Activated CD8-positive, alpha-beta memory T cell treated with anti-CD3 and anti-CD28 coated beads for 24 hours (primary cell): ENCODE measurements at places on chromosomes 2 and 18.

GRCh38 chr2:154394600-154394999 lies 303.9 kb upstream of the KCNJ3 start:
- DNase-seq: no peak

GRCh38 chr2:52145005-52145404 lies 1113.1 kb upstream of the NRXN1 start:
- no peak for DNase-seq

- DNase-seq: no peak
Observed at GRCh38 chr2:164642268-164642667, 21.0 kb upstream of the GRB14 start.

GRCh38 chr2:71602581-71602980 lies 149.2 kb downstream of the DYSF start:
- no peak for DNase-seq

GRCh38 chr2:101433465-101433864 lies 41.4 kb downstream of the RFX8 start:
- DNase-seq: no peak

- no peak for DNase-seq
Observed at GRCh38 chr2:509888-510287, 167.3 kb downstream of the TMEM18 start.

DNA sequence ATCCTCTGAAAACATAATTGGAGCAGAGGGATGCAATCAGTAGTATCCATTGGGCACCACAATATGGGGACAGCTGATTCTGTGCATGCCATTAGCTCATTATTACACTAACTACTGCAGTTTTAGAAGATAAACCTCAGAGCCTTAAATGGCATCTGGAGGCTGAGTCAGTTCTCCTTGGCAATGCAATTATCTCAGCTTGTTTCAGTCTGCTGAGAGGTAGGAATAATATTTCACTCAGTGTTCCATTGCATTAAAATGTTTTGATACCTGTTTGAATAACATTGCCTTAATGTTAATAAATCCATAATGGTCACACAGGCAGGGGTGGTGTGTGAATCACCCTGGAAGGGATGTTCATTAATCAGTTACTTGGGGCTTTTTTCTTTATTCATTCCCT lies 309.6 kb downstream of the LRRTM1 start:
- DNase-seq: no peak

- no peak for DNase-seq
Observed at GRCh38 chr2:71735676-71736075, 282.3 kb downstream of the DYSF start.

DNA sequence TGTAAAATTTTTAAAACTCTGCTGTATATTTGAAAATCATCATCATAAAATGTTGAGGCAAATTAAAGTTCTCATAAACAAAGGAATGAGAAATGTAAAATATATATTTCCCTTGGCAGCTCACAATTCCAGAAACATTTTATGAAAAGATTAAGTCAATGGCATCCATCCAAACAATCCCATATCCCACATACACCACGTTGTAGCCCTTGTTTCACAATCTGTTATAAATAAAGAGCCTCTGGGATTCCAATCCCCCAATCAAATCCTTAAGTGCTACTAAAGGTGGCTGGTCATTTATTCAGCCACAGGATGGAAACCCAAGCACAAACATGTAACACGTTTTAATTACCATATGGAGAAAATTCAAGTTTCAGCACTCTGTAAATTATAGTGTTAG lies 51.7 kb downstream of the GFPT1 start:
- no peak for DNase-seq

GRCh38 chr2:60042023-60042422 lies 511.4 kb downstream of the BCL11A start:
- no peak for DNase-seq

DNA sequence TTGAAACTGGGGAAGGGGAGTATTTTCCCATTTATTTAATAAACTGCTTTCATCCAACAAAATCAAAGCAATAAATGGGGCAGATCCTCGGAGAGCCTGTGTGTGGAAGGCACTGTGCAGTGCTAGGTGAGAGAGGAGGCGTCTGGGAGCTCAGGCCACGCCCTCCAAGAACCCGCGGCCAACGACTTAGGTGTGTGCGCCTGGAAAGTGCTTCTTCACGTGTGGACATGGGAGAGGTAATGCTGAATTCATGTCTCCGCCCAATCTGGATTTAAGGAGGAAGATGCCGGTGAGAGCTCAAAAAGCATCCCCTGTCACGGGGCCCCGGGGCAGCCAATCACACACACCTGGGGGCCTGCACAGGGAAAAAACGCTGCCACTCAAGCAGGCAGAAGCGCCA lies 77.4 kb downstream of the HDAC4 start:
- DNase-seq: peak; percentile 48

- no peak for DNase-seq
Observed at GRCh38 chr2:219219784-219220532, 1.2 kb upstream of the ABCB6 start.

DNA sequence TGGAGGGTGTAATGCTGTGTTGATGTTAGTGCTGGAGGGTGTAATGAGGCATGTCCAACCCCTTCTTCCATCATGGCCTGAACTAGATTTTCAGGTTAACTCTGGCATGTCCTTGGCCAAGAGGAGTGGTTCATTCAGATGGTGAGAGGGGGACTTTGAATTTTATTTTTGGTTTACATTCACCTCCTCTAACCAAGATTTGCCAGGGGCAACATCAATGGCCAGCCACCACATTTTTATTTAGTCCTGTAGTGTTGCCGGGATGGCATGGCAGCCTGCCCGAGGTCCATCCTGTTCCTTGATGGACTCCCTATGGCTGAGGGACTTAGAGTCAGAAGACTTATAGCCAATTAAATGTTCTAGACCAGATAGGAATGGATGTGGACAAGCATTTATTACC lies 484.6 kb upstream of the HS6ST1 start:
- DNase-seq: no peak

DNA sequence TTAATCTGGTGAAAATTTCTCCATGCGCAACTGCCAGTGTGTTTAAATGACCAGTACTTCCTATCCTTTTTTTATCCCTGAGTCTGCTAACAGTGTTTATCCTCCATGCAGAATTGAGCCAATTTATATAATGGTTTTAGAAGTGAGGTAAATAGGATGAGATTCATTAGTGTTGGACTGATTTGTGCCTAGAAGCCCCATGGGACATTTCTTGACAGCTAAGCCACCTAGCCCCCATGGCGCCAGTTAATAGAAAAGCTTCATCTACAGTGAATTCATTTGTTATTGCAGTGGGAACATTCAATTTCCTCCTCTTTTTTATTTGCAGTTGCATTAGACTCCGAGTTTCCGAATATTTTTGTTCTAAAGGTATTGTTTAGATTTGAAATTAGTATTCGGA lies 175.6 kb downstream of the ARL6IP6 start:
- DNase-seq: no peak

DNA sequence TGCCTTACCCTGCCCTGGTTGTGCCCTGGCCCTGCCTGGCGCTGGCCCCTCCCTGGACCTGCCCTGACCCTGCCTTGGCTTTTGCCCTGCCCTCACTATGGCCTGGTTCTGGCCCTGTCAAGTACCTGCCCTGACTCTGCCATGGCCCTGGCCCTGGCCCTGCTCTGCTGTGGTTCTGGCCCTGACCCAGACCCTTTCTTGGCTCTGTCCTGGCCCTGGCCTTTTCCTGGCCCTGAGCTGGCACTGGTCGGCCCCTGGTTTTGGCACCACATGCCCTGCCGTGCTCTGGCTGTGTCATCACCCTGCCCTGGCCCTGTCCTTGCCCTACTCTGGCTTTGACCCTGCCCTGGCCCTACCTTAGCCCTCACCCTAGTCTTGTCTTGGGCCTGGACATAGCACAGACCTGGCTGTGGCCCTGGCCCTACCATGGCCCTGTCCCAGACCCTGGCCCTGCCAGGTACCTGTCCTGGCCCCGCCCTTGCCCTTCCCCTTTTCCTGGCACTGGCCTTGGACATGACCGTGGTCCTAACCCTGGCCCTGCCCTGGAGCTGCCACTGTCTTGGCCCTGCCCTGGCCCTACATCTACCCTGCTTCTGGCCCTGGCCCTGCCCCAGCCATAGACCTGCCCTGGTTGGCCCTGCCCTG lies 4.8 kb upstream of the ANKRD62 start:
- no peak for DNase-seq

GRCh38 chr2:85410584-85411404 lies 628 bp upstream of the CAPG start:
- no peak for DNase-seq

DNA sequence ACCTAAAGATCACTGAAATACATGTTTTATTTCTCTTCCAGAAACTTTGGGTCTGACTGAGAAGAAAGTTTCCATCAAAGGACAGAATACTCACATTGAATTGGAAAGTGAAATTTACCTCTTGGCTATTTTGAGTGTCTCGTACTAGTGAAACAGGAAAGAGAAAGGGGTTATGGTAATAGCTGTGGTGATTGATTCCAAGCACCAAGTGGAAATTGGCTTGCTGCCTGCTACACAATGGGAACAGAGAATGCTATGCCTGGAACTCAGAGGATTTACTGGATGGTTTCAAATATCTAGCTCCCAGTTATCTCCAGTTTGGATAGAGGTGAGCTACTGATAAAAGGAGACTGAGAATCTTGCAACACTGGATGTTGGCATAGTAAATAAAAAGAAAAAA lies 492.8 kb upstream of the FSIP2 start:
- no peak for DNase-seq

- no peak for DNase-seq
Observed at GRCh38 chr2:64017811-64018700, 1.2 kb downstream of the VPS54 start.

DNA sequence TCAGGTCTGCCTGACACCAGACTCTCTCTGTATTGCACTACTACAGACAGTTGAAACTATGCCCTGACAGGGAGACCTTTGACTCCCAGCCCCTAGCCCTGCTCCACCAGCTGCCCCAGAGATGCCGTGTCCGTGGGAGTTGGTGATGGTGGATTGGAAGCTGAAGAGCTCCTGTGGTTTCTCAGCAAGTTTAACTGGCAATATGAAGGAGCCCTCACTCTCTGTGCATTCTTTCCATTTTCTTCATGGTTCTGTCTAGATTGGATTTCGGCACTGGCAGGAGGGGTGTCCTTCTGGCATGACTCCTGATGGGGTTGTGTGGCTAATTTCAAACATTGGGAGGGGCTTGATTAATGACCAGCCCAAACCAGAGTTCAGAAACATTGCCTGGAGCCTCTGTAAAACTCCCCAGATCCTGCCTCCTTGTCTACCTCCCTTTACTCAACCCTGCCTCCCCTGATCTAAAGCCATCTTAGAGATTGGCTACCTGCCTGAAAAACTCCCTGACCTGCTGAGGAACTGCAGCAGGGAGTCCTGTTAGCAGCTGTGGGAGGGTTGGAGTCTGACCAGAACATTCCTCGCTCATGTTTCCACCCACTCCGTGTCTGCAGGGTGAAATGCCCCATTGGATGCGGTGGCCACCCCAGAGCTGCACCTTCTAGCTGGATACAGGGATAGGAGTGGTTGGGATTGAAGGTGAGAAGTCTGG lies 206.9 kb upstream of the SPRED2 start:
- DNase-seq: no peak

- no peak for DNase-seq
Observed at GRCh38 chr2:192634557-192634956, 439.8 kb upstream of the TMEFF2 start.

DNA sequence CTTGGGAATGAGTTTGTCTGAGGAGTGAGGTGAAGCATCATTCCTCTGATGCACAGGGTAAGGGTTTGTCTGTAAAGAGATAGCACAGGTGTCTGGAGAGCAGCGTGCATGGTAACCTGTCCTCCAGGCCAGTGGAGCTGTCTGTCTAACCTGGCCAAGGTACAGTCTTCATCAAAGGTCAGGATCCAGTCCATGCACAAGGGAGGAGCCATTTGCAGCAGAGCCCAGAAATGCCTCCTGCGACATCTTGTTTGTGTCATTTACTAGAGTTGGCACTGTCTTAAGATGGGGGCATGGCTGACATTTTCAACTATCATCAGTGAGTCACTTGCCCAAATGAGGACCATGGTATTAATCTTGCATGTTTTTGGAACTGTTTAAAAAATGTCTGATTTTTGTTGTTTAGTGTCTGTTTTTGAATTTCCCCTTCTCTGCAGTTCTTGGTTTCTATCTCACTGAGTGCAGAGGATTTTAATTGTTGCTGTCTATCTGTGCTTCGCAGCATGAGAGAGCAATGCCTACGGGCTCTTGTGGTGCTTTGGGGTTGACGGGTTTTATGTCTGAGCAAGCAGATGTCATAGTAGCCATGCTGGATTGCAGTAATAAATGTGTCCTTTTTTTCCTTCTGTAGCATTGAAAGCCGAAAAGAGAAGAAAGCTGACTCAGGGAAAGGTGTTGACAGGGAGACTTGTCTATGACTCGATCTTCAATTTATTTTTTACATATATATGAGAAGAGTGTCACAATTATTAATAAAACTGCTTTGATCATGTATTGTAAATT lies 91.3 kb downstream of the DPP4 start:
- DNase-seq: no peak

DNA sequence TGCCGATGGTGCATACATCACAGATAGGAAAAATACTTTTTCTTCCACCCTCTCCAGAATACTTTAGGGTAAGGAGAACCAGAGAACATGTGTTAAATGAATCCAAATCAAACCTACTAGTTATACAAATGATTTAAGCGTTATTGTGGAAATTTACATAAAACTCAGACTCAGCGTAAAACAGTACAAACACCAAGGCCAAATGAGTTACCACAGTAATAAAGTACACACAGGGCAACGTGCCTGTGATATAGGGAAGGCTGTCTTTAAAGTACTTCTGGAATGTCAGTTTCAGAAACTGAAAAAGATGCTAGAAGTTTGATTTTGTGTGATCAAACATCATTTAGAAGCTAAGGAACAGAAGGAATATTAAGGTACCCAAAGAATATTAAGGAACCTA lies 46.9 kb downstream of the PTPRM start:
- no peak for DNase-seq

GRCh38 chr2:233349005-233349998 lies 5.0 kb upstream of the DGKD start:
- DNase-seq: no peak

DNA sequence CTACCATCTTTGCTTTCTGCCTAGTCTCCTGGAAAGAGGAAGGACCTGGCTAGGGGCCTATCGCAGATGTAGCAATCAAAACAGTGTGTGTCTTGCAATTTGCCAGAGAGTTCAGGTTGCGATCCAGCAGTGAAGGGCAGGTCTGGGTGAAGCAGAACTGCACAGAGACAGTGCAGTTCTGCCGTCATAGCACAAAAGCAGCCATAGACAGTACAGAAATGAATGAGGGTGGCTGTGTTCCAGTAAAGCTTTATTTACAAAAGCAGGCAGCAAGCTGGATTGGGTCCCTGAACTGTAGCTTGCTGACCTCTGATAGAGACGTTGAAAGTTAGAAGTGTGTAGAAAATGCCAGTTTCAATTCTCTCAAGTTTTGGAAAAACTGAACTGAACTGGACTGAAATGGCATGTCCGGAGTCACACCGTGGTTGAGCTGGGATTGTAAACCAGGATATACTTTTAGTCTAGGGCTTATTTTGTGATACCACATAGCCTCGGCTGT lies 186.8 kb downstream of the LTBP1 start:
- no peak for DNase-seq

- no peak for DNase-seq
Observed at GRCh38 chr18:67135981-67136380, 380.5 kb downstream of the DSEL start.
